Hindlimb muscle (tissue), 1 donor: ENCODE measurements at places on chromosomes 7 and 10.

DNA sequence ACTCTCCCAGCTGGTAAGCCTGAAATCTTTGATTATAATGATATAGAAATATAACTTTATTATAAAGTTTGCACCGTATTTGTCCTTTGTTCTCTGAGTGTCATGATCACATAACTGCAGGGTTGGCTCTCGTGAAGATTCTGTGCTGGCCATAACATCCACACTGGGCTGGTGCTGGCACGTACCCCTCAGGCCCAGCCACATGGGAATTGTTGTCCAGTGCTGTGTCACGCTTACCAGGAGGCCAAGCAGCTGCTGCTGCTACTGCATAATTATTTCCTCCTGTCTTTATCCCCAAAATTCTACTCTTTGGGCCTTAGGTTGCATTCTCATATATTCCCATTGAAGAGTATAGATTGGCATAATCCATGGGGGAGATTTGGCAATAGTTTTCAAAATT, 20.8 kb upstream of the UCN3 start:
- DNase-seq: no peak

- no peak for DNase-seq
These were observed 80.8 kb downstream of the WDR11 start for GRCh38 chr10:120931999-120932398.

GRCh38 chr10:28274475-28274874, 28.4 kb downstream of the MPP7 start:
- DNase-seq: no peak

DNA sequence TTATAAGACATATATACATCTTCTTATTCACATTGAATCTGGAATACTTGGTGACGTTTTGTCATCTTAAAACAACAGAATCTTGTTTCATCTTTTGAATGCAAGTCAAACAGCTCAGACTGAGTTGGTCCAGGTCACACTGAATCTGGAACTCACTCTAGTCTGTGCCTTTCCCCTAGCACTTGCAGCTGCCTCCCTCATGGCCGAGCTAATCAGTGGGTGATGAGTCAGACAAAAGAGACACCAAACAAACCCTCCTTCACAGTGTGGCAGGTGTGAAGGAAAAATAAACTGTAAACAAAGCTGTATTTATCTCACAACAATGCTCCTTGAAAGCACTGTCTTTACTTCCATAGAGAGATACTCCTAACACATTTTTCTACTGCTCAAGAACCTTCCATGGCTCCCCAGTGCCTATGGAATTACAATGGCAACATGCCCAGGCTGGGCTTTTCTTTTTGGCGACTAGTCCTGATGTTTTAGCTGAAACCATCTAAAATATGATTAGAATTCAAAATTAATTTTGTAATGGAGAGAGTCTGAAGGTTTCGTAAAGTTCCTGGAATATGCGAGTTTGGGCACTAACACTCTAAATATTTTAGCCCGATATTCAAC, 140.0 kb downstream of the ZNF365 start:
- no peak for DNase-seq

GRCh38 chr7:142496545-142496991, 238.7 kb upstream of the PRSS58 start:
- DNase-seq: peak; percentile 29

DNA sequence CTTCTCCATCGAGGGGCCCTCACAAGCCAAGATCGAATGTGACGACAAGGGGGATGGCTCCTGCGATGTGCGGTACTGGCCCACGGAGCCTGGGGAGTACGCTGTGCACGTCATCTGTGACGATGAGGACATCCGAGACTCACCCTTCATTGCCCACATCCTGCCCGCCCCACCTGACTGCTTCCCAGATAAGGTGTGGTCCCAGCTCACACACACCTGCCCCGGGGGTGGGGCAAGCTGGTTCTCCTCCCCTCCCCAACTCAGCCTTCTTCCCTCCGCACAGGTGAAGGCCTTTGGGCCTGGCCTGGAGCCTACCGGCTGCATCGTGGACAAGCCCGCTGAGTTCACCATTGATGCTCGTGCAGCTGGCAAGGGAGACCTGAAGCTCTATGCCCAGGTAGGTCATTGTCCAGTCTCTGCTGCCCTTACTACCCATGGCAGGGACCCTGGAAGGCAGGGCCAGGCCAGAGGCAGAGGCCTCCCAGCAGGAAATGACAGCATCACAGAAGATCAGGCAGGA, 11.0 kb downstream of the FLNC start:
- DNase-seq: no peak
